ENCODE measurements at places on chromosomes 3 and 15. TPM values are rescaled to one million over a fixed set of nuclear protein-coding genes. Genes with fewer than 3 reads are reported as not detected.

Gene GPR149
- total RNA-seq: not detected

Gene ACVR2B
- 3.0 TPM for total RNA-seq

Gene IL17RE
- 0.88 TPM for total RNA-seq

Gene CHAC1
- 7.5 TPM for total RNA-seq

Gene MME
- total RNA-seq: not detected

Gene ITIH1
- not detected for total RNA-seq

Gene ECE2
- total RNA-seq: not detected

Gene CP
- total RNA-seq: 5.3 TPM

Gene SUCLG2
- 37.2 TPM for total RNA-seq

Gene CCRL2
- total RNA-seq: 0.12 TPM

Measured in A549 treated with RU486 at 1 μM for 4 hours (cell line).